ENCODE measurements at places on chromosomes 6 and 20. TPM values are rescaled to one million over a fixed set of nuclear protein-coding genes. Genes with fewer than 3 reads are reported as not detected.

The CHRNA4 gene
- total RNA-seq = not detected

The MEP1A gene
- total RNA-seq = not detected

The PLCB1 gene
- total RNA-seq = 8.8 TPM

The PLN gene
- 6.4 TPM for total RNA-seq

The SS18L1 gene
- 14.6 TPM for total RNA-seq

The HSPA1L gene
- total RNA-seq = 1.2 TPM

The AIF1 gene
- 38.5 TPM for total RNA-seq

The ATAT1 gene
- 10.6 TPM for total RNA-seq

The MATN4 gene
- 0.23 TPM for total RNA-seq

The COL19A1 gene
- total RNA-seq = 0.17 TPM

The TBXT gene
- not detected for total RNA-seq

The ZFP64 gene
- 10.8 TPM for total RNA-seq

The HLA-DQB2 gene
- 1.5 TPM for total RNA-seq

The SOX18 gene
- 40.3 TPM for total RNA-seq

The PSORS1C2 gene
- not detected for total RNA-seq

The MACROD2 gene
- 21.3 TPM for total RNA-seq

The VSTM2L gene
- 31.9 TPM for total RNA-seq

The GRM1 gene
- not detected for total RNA-seq

The LY6G5C gene
- total RNA-seq = 3.1 TPM

DNA sequence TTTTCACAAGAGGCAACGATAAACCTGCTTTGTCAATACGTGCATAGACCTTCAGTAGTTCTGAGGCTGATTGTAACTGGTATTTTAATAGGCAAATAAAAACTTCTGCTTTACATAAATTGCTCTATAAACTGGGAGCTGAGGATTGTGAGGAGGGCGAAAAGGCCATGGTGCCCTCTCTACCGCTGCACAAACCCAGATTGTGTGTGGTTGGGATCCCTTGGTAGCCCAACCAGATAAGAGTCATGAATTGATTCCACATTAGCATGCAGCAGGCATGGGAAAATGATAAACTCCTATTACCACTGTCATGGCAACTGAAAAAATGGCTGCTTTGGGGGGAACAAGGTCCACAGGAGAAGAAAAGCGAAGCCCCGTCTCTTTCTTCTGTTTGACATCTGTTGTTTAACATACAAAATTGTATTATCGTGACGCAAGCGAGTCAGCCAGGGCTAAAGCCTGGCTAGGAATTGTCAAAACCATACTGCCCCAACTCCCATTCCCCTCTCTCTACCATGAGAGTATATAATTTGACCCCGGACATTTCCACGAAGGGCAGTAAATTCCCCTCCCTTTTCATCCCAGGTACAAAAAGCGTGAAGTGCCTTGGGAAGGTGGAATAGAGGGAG is 157.8 kb upstream of the SALL4 start:
- no peak for DNase-seq

DNA sequence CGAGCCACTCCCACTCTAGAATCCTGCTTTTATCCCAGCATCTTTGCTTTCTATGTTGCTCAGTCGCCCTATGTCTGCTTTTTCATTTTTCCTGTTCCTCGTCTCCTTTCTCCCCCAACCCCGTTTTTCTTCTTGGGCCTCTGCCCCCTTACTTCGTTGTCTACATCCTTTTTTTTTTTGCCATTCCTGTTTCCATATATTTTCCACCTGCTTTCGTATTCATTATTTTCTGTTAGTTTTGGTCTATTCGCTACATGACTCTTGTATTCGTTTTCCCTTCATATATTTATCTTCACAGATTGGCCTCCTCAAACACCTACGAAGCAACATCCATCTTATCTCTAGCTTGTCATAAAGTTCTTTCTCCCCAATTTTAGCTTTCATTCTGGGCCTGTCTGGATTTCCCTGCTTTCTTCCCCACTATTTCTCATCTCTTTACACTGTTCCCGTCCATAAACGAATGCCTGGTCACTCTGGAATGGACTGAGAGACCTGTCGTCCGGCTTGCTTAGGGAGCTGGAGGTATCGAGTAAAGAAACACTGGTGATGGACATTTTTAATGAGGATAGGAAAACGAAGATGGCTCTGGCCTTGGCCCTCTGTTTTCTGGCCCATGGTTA is 915 bp downstream of the PRRC2A start:
- DNase-seq = no peak

- DNase-seq = peak; percentile 93
These were observed 2.3 kb downstream of the TUBB start for GRCh38 chr6:30722280-30723112.

DNA sequence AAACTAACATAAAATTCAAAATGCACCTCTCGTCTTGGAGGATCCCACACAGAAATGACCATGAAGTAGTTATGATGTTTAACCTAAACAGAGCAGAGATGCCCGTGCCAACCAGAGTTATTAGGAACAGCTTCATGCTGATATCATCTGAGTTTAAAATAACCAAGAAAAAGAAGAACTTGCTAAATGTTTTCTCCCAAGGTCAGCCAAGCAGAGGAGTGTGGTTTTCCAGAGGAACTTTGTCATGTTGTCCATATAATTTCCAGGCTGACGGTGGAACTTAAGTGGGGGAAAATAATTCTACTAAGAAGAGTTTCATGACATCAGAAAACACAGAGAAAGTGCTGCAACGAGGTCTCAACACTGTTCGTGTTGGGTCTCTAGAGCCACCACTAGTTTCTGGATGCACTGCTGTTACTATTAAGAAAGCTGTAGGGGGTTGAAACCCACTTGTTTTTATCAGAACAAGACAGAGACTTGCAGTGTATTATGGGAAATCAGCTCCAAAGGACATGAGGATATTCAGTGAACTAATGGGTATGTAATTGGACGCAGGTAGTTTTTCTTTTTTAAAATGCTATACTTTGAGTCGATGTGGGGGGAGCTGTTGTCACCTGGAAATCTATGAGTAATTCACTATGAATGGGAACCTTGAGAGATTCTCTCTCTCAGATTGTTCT is 5.2 kb downstream of the AGPAT4 start:
- no peak for DNase-seq

- no peak for DNase-seq
These were observed 52.1 kb downstream of the BMP2 start for GRCh38 chr20:6819599-6819998.

DNA sequence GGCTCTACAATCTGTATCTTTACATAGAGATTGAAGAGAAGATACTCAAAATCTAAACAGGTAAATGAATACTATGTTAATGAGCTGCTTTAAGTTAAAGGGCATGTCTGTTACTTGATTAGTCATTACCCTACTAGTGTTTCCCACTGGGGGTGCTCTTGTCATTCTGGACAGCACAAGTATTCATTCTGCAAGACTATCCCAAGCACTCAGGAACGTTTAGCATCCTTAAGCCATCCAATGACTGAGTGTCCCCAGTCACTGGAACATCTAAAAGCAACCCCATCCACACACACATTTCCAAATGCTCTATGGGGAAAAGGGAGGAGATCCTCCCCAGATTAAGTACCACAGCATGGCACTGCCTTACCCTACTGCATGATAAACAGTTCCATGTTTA is 25.7 kb downstream of the EZR start:
- no peak for DNase-seq

DNA sequence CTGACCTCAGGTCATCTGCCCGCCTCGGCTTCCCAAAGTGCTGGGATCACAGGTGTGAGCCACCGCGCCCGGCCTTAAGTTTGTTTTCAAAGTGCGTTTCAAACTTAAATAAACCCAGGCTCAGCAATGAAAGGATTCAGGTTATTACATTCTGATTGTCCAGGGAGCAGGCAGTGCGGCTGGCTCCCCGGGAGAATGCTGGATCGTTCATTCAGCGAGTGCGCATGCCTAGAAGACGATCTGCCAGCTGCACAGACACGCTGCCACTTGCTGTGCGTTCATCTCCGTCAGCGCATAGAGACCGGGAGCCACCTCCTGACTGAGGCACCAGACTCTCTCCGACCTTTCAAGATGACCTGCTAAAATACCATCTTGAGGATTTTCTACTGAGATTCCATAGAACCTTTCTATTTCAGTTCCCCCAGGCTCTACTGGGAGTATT is 163.9 kb upstream of the ZNF217 start:
- DNase-seq = no peak

DNA sequence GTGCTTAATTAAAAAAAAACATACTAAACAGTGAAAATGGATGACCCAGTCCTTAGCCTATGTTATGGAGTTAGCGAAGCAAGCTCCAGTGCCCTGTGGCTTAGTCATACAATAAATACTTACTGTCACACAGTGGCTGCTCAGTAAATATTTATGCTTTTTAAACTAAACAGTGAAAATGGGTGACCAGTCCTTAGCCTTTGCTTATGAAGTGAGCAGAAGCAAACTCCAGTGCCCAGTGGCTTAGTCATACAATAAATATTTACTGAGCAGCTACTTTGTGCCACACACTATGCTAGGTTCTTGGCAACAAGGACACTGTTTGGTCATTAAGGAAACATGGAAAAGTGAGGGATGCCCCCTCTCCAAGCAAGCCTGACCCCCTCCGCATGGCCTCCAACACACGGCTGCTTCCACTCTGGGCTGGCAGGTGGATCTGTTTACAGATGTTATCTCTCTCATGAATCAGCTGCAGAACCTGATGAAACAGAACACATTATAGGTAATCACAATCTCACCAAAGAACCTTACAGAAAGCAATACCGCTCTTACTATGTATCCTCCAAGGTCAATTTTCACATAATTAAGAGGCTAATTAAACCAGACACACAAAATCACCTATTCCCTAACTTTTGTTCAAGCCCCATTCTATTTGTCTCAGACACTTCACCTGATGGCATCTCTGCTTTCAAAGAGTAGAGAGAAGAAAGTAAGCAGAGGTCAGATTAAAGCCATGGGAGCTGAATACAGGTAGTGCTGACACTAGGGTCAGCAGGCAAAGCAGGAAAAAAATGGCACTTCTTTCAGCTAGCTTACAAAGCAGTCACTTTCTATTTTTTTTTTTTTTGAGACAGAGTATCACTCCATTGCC is 27.3 kb downstream of the CDK5RAP1 start:
- DNase-seq = no peak

DNA sequence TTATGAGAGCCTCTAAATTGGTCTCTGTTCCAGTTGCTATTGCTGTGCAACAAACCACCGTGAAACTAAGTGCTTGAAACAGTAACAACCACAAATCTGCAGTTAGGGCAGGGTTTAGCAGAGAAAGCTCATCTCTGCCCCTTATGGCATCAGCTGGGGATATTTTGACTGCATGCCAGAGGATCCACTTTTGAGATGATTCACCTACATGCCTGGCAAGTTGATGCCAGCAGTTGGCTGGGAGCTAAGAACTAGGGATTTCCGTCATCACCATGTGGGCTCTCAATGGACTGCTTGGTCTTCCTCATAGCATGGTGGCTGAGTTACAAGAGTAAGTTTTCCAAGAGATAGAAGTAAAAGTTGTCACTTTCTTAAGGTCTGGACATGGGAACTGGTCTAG is 35.1 kb downstream of the PLCB4 start:
- no peak for DNase-seq

- DNase-seq = no peak
These were observed 164.9 kb downstream of the CDH26 start for GRCh38 chr20:60123096-60123495.

GRCh38 chr6:138115877-138116660 is 8.8 kb upstream of the PERP start:
- peak; percentile 65 for DNase-seq

- DNase-seq = no peak
These were observed 277.5 kb upstream of the MAN1A1 start for GRCh38 chr6:119626884-119627619.

- no peak for DNase-seq
These were observed 324.7 kb downstream of the CD83 start for GRCh38 chr6:14442242-14442641.

GRCh38 chr6:163782436-163783003 is 368.0 kb downstream of the QKI start:
- DNase-seq = no peak

GRCh38 chr20:50921803-50922501 is 9.3 kb downstream of the ADNP start:
- peak; percentile 58 for DNase-seq

All from left lung (tissue), 14 donors.